ENCODE measurements at places on chromosomes 1 and 21.

DNA sequence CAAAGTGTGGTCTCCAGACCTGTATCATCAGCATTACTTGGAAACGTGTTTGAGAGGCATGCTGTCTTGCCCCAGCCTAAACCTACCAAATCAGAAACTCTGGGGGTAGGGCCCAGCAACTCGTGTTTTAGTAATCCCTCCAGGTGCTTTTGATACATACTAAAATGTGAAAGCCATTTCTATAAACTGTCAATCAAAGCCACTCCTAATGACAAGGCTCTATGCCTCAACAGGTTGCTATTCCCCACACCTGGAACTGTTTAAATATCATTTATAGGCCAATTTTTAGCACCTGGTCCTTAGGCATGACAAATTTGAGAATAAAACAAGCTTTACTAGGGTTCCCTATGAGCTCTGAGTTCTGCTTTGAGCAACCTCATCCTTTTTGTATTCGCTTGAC lies 158.7 kb upstream of the NR5A2 start:
- DNase-seq = no peak

GRCh38 chr21:19850157-19850556 lies 1148.1 kb upstream of the NCAM2 start:
- no peak for DNase-seq

DNA sequence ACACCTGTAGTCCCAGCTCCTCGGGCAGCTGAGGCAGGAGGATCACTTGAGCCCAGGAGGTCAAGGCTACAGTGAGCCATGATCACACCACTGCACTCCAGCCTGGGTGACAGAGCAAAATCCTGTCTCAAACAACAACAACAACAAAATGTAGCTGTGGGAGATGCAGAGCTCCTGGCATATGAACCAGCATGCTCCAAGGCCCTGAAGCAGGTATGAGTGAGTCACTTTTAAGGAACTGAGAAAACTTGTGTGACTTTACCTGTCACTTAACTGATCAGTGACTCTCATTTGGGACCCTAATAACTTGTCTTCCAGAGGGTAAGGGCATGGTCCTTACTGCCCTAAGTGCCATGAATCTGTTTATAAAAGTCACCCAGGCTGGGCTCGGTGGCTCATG lies 19.4 kb upstream of the TMEM222 start:
- DNase-seq = no peak

- no peak for DNase-seq
Measured at GRCh38 chr1:15540186-15540585, 13.5 kb downstream of the DNAJC16 start.

Measured in SK-MEL-5 (cell line).